Ureter (tissue), 1 donor: ENCODE measurements at places on chromosomes 3 and 15. TPM values are rescaled to one million over a fixed set of nuclear protein-coding genes. Genes with fewer than 3 reads are reported as not detected.

Gene SCAMP5
- total RNA-seq, result 21.0 TPM

Gene RTP4
- 10.6 TPM for total RNA-seq

Gene TUSC7
- not detected for total RNA-seq

Gene AADACL2
- not detected for total RNA-seq

Gene ISG20
- 14.2 TPM for total RNA-seq

Gene SLC22A13
- 0.68 TPM for total RNA-seq

Gene CNTN4
- total RNA-seq, result 15.3 TPM

Gene NEO1
- 36.0 TPM for total RNA-seq

Gene CAMP
- total RNA-seq, result 2.0 TPM

Gene PYGO1
- total RNA-seq, result 10.7 TPM

Gene CRBN
- 51.9 TPM for total RNA-seq

Gene ZNF197
- 23.6 TPM for total RNA-seq

Gene FOXP1
- 179 TPM for total RNA-seq

Gene GOLGA8S
- total RNA-seq, result 0.65 TPM

Gene CSPG5
- total RNA-seq, result not detected

Gene TEX55
- not detected for total RNA-seq

Gene CYP1A1
- not detected for total RNA-seq

Gene SKOR1
- 0.60 TPM for total RNA-seq

Gene GOLGA6L10
- total RNA-seq, result 4.3 TPM

Gene TRH
- not detected for total RNA-seq

Gene VWA5B2
- total RNA-seq, result not detected

Gene VIPR1
- 72.7 TPM for total RNA-seq

Gene CIP2A
- 7.1 TPM for total RNA-seq

Gene CCDC9B
- total RNA-seq, result 56.5 TPM

Gene GHSR
- total RNA-seq, result not detected

Gene C3orf33
- total RNA-seq, result 5.1 TPM
